Neural crest cell (in vitro differentiated cells): ENCODE measurements at places on chromosomes 1 and 21.
A peak's percentile ranks its signal among the peaks of the same experiment; 100 is the strongest.

GRCh38 chr1:246785494-246786111 lies 61.4 kb downstream of the SCCPDH start:
- DNase-seq: no peak

DNA sequence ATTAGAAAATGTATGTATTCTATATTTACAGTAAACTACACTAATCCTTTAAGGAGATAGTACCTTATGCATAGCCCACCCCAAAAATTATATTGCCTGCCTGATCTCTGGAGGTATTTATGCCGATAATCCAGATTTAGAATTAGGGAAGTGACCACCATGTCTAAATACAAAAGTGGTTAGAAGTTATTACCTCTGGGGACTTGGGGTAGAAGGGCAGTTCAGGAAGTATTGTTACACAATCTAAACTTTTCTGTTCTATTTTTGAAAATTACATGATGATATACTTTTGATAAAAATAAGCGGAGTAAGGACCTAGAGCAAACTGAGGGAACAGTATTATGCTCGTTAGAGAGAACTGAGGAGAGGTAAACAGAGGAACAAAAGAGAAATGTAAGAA lies 90.5 kb upstream of the ZP4 start:
- no peak for DNase-seq

GRCh38 chr1:11158291-11158690 lies 30.9 kb upstream of the ANGPTL7 start:
- DNase-seq: no peak

DNA sequence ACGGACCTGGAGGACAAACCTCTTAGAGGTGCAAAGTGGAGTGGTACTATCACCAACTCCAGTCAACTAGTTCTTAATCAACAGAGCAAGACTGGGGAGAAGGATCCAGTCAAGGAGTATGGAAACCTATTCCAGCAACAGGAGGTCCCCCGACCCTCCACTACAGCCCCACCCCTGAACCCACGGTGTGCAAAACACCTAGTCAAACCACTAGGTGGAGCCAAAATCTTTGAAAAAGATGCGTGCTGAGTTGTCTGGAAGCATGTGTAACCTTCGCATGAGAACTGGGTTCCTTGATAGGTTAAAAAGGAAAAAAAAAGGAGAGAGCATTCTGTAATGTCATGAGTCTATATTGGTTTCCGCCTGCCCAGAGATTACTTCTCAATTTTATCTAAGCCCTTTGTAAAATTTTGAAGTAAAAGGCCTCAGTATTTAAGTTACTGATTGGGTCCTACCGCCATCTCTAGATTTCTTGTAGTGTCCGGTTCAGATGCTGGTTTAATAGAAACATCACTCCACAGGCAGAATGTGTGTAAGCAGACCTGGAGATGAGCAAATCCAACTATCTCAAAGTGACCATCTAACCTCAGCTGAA lies 81.9 kb upstream of the HAO2 start:
- DNase-seq: peak; percentile 39

DNA sequence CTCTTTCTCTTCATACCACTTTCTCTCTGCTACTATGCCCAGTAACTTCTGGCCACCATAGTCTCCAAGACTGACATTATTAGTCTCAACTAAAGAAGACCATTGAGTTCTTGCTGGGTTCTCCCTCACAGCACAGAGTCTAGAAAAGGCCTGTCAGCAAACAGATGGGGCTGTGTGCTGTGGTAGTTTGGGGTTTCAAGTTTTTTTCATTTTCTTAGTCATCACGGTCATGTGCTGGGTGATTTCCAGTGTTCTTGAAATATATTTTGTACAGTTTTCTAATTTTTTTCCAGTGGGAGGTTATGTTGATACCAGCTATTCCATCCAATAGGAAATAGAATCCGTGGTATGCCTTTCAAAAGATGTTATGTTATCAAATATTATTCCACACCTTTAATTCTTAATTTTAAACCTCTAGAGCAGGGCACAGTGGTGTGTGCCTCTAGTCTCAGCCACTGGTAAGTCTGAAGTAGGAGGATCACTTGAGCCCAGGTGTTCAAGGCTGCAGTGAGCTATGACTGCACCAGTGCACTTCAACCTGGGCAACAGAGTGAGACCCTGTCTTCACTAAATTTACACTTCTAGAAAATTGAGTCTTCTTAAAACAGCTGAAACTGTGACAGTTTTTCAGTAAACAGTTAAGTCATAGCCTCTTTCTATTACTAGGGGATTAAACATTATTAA lies 8.3 kb downstream of the CFHR2 start:
- no peak for DNase-seq

DNA sequence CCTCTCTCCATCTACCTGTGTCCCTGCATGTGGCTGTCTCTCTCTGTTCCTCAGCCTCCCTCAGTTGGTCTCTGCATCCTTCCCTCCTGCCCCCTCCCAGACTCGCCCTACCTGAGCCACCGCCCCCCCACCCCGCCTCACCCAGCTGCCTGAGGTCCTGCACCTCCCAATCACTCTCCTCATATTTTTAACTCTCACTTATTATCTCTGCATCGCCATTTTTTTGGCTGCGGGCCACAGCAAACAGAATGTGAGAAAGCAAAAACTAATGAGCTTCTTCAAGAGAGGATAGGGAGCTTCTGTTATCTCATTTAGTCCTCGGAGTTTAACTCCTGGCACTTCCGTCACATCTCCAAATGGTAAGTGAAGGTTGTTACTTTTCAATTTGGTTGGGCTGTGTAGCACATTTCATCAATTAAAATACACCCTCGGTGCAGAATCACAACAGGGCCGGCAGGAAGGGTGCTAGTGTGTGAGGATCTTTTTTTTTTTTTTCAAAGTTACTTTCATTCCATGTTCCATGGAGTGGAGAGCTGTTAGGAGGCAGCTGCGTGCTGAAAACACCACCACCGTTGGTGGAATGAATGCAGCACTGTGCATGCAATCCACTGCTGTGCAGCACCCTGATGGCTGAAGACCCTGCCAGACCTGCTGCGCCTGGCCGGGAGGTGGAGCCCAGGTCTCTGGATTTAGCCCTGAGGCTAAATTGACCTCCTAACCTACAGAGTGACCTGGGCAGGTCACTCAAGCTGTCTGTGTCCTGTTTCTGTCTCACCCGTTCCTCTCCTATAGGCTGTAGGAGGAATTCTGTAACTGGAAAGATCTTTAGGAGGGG lies 157.2 kb upstream of the NFIA start:
- no peak for DNase-seq

DNA sequence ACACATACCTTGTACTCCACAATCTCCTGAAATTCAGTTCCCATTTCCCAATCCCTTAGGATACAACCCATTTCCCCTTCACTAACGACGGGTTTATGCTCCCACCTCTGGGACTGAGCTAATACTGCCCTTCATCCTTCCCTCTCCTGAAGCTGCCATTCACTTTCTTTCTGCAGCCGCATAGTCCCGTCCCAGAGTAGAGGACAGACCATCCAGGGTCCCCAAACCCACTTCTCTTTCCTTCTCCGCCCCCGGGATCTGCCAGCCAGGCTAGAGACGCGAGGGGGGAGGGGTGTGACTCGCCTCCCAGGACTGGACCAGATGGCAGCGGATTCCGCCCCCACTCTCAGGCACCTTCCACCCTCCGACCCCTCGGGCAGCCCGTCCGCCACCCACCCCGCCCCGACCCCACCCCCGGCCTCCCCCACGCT lies 679 bp downstream of the ABL2 start:
- peak; percentile 31 for DNase-seq

DNA sequence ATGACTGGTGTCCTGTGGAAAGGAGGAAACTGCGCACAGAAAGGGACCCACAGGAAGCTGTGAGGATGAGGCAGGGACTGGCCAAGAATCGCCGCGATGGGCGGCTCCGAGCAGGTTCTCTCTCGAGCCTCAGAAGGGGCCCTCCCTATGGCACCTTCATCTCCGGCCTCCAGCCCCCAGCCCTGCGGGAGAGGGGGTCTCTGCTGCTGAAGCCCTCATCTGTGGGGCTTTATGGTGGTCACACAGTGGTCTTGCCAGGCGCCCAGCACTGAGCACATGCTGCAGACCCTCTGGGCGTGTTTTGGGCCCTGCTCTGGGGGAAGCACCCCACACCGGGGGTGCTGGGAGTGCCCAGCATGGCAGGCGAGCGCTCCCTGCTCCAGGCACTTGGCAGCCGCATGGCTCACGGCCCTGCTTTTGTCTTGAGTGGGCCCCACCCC lies 86.6 kb upstream of the ACTRT2 start:
- DNase-seq: no peak

DNA sequence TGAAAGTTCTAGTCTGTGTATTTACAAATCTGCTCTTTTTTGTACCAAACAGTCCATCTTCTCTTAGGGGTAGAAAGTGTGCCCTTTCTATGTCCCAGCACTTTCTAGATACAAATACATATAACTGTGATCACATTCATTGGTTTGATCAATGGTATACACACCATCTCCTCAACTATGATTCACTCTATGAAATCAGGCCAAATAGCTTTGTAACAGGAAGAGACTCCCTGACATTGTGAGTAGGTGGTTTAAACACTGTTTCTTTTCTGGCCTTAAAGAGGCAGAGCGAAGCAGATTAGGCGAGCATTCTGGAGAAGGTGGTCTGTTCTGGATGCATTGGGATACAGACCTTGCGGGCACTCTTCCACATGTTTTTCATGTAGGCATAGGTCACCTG lies 39.3 kb upstream of the EXOSC10 start:
- DNase-seq: no peak

DNA sequence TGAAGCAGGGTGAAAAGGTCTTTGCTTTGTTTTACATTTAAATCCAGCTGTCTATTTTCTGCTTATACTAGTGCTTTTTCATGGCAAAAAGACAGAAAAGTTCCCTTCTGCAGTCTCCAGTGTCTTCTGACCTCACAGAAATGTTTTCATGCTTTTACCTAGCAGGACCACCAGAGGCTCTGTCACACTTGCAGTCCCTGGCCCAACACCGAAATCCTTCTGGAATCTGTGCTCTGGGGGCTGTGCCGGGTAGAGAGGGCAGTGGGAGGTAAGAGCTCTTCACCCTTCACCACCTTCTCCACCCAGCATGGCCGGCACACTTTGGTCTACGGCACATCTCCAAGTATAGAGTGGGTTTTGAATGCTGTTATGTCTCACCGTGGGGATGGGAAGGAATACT lies 20.8 kb downstream of the GNAT2 start:
- no peak for DNase-seq

DNA sequence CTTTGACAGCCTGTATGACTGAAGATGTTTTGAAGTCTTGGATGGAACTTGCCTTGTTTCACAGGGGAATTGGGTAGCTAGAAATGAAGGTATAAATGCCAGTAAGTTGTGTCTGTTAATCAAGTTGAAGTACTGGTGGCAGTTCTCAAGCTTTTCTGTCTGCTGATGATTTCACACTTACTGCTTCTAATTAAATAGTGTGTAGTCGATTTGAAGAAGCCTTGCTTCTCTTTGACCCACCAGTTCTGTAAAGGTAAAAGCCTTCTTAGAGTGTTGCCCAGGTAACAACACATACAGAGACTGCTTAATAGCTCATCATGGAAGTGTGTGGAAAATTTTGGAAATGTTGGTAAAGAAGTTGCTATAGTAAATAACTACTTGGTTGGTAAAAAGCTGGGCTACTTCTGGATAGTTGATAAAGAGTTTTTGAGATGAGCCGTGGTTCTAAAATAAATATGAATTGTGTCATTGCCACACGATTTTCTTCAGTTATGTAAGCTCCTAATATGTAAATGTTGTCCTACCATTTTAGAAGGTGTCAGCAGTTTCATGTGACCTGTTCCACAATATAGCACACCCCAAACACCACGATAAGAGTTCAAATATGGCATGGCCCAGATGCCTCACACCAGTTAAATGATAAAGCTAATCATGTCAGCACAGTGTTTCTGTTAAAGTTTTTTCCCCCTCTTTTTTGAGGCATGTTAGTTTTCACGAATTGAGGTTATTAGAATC lies 7.4 kb downstream of the RABGAP1L start:
- DNase-seq: no peak

- DNase-seq: no peak
These were observed 26.0 kb upstream of the RNF11 start for GRCh38 chr1:51210055-51210454.

DNA sequence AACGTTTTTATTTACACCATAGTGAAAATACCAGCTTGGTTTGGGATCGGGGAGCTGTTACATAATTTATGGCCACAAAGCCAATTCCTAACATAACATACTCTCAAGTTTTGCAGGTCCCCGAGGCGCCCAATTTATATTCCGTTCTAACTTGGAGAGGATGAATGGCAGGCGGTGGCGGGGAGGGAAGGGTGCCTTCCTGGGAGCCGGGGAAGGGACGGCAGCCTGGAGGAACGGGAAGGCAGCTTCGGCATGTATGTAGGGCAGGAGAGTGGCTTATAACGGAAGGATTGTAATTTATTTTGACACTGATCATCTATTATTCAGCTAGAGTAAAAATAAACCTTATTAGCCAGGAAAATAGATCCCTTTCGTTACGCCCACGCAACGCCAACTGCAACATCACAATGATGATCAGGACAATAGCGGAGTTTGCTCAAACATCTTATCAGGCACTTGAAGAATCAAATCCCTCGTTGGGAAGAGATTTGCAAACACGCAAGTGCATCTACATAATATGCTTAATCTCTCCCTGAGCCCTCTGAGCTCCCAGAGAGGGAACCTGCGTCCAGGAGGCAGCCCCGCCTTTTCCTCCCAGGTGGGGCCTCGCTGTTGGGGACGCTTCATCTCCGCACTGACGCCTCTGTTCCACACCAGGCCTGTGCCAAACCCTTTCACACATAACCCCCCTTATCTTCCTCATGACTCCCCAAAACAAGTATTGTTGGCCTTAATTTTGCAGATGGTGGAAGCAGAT lies 93.7 kb upstream of the C1orf174 start:
- no peak for DNase-seq

GRCh38 chr21:26443291-26443690 lies 129.8 kb downstream of the CYYR1 start:
- DNase-seq: no peak

GRCh38 chr1:171965777-171966176 lies 124.5 kb downstream of the DNM3 start:
- DNase-seq: no peak

GRCh38 chr1:26854906-26855305 lies 8.0 kb upstream of the SFN start:
- no peak for DNase-seq

DNA sequence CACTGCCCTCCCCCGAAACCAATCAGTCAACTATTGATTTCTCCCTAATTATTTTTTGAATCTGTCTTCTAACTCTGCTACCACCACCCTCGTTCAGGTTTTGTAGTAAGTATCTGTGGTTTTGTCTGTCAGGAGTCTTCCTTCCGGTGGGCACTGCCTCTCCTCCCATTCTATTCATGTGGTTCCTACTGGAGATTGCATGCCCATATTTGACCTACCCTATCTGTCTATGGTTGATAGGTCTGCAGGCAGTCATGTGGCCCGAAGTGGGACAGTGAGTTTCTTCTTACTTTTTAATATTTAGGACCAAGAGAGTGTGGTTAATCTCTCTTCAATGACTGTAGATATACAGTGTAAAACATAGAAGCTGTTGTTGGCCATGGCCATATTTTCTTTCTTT lies 17.8 kb upstream of the MAST2 start:
- DNase-seq: no peak

DNA sequence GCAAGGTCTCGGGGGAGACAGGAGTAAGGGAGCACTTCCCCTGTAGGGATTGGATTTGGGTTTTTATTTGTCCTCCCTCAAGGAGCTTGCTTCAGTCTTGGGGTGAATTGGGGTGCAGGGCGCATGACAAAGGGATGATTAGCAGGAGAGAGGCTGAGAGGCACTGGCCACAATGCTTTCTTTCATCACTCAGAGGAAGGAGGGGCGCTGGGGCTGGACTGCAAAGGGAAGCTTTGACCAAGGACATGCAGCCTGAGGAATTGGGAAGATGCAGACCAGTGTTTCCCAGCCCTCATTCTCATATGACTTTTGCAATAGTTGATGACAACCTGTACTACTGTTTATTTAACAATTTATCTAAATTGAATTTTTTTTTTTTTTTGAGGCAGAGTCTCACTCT lies 34.1 kb upstream of the PDPN start:
- DNase-seq: no peak
